ENCODE measurements at places on chromosomes 3 and 15.

DNA sequence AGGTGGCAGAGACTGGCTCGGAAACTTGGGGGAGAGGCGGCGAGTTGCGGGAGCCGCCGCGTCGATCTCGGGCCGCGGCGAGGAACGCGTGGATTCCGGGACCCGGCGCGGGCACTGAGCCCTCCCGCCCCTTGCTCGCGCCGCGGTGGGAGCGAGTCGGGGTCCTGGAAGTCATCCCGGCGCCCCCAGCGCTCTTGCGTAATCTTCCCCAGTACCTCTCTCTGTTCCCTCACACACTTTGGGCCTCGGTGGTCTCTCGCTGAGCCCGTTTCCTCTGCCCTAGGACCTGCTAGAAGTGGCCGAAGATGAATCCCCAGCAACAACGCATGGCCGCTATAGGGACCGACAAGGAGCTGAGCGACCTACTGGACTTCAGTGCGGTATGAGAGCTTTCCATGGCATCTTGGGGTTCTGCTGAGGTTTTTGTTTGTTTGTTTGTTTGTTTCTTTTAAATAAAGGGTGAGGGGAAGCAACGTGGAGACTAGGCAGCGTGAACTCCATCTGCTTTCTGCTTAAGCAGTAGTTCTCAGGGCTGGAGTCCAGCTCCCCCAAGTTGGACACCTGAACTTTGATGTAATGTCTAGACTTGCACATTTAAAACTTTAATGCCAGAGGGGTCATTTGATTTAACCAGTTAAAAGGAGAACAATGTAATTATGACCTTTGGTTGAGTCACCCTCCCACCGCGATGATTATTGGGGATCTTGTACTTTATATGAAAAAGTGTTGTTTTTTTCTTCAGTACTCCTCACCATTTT, 1.3 kb downstream of the TCF12 start:
- peak overlapping the region; percentile 95 for H3K4me3 ChIP-seq
- peaks cover 18% of the 10 kb centered on the region for H3K4me1 ChIP-seq
- peaks cover 9% of the 10 kb centered on the region for H3K36me3 ChIP-seq
- no peaks in the 10 kb centered on the region for H3K27me3 ChIP-seq
- DNase-seq: no peak
- H3K27ac ChIP-seq: peak overlapping the region; percentile 47

DNA sequence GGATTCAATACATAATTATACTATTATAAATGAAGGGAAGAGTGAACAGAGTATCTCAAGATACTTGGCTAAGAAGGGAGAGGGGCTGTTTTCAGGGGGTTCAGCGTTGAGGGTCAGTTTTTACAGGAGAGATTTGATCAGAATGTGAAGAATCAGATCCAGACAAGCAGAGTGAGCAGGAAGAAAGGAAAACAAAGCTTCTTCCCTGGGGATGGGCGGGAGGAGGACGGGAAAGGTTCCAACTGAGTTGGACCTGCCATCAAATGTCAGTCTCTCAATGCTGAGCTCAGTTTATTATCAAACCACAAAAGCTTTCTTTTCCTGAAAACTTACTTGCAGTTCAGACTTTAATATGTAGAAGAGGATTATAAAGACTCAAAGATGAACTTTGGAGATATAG, 6.0 kb upstream of the MELTF start:
- no peak for DNase-seq
- no peak overlapping the region for H3K27ac ChIP-seq
- no peaks in the 10 kb centered on the region for H3K27me3 ChIP-seq
- H3K4me1 ChIP-seq: peaks cover under 1% of the 10 kb centered on the region

DNA sequence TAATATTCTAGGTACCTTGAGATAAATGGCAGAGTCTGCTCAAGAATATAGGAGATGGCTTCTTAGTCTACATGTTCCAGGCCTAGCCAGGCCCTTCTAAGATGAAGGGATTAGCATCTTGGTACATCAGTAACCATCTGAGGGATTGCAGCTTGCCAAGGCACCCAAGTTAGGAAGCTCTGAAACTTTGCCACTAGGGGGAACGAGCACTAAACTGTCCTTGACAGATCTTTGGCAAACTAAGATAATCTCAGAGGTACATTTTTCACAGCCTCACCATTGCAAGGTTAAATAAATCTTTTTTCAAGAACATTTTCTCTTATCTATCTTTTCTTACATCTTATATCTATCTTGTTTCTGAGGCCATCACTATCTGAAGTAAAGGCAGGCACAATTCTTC, 351.2 kb downstream of the RAP2B start:
- no peaks in the 10 kb centered on the region for H3K36me3 ChIP-seq
- no peak overlapping the region for H3K27ac ChIP-seq
- no peaks in the 10 kb centered on the region for H3K27me3 ChIP-seq
- no peak overlapping the region for H3K4me3 ChIP-seq
- peak; percentile 43 for DNase-seq

GRCh38 chr3:46381625-46382024, 10.9 kb downstream of the CCR5 start:
- DNase-seq: no peak
- no peak overlapping the region for H3K4me3 ChIP-seq
- no peaks in the 10 kb centered on the region for H3K27me3 ChIP-seq

- peaks cover 3% of the 10 kb centered on the region for H3K4me1 ChIP-seq
- H3K27me3 ChIP-seq: no peaks in the 10 kb centered on the region
- peak; percentile 11 for DNase-seq
- H3K36me3 ChIP-seq: no peaks in the 10 kb centered on the region
These were observed 264.2 kb downstream of the NFKBIZ start for GRCh38 chr3:102113421-102114041.

- no peaks in the 10 kb centered on the region for H3K36me3 ChIP-seq
- no peak for DNase-seq
- no peak overlapping the region for H3K4me3 ChIP-seq
- no peak overlapping the region for H3K27ac ChIP-seq
- H3K4me1 ChIP-seq: peaks cover 5% of the 10 kb centered on the region
These were observed 152.7 kb downstream of the CD47 start for GRCh38 chr3:107938143-107938542.

DNA sequence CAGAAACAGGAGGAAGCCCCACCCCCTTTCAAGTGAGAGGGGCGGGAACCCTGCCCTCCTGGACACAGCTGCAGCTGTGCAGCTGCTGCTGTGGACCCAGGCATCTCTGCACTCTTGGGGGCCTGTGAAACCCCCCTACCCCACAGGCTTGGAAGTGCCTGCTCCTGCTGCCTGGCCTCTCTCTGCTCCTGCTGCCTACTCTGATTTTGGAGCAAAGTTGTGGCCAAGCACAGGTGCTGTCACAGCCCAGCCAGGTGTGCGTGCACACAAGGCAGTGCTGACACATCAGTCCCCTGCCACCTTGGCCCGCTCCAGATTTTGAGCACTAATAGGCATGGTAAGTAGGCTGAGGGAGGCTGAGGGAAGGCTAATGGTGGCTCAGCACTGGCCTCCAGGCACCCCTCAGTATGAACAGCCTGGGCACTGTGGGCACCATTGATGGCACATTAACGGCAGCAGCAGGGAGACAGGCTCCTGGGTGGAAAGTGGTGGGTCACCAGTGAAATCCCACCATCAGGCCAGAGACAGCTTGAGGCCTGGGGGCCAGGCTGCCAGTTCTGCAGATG, 890.9 kb downstream of the GBE1 start:
- H3K36me3 ChIP-seq: no peaks in the 10 kb centered on the region
- H3K4me3 ChIP-seq: no peak overlapping the region
- H3K27me3 ChIP-seq: no peaks in the 10 kb centered on the region
- no peaks in the 10 kb centered on the region for H3K4me1 ChIP-seq
- DNase-seq: no peak

GRCh38 chr3:39754549-39754948, 54.9 kb upstream of the MYRIP start:
- H3K27ac ChIP-seq: no peak overlapping the region
- DNase-seq: no peak
- H3K27me3 ChIP-seq: no peaks in the 10 kb centered on the region
- H3K4me3 ChIP-seq: no peak overlapping the region

DNA sequence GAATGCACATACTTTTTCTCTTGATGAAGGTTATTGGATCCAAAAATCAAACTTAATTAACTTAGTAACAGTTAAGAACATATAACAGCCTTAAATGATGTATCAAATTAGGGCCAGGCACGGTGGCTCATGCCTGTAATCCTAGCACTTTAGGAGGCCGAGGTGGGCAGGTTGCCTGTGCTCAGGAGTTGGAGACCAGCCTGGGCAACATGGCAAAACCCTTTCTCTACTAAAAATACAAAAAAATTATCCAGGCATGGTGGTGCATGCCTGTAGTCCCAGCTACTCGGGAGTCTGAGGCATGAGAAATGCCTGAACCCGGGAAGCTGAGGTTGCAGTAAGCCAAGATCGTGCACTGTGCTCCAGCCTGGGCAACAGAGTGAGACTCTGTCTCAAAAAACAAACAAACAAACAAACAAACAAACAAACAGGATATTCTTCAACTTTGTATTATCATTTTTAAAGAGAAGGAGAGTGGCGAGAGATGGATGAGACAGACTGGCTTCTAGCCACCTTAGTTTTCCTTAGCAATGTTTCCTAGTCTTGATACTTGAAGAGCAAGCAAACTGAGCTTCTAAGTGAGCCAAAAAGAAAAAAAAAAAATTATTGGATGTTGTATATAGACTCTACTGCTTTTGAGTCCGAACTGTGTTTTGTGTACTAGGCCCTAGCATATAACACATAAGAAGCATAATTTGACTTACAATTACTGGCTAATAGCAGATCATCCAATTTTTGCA, 13.8 kb downstream of the SPRED1 start:
- DNase-seq: no peak
- no peak overlapping the region for H3K27ac ChIP-seq
- no peaks in the 10 kb centered on the region for H3K36me3 ChIP-seq

DNA sequence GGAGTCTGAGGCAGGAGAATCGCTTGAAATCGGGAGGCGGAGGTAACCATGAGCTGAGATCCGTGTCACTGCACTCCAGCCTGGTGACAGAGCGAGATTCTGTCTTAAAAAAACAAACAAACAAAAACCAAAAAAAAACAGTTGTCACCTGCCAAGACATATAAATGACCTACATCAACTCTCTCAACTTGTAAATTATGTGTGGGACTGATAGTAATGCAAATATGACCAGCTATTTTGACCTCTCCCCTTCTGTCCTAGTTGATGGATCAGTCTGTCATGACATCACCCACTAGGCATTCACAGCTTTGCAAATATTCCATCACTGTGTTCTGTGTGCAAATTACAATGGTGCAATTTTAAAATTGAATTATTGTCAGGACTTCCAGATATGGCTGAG, 175.4 kb downstream of the EBLN2 start:
- H3K27ac ChIP-seq: no peak overlapping the region
- H3K4me3 ChIP-seq: no peak overlapping the region
- DNase-seq: no peak
- no peaks in the 10 kb centered on the region for H3K27me3 ChIP-seq
- no peaks in the 10 kb centered on the region for H3K36me3 ChIP-seq

DNA sequence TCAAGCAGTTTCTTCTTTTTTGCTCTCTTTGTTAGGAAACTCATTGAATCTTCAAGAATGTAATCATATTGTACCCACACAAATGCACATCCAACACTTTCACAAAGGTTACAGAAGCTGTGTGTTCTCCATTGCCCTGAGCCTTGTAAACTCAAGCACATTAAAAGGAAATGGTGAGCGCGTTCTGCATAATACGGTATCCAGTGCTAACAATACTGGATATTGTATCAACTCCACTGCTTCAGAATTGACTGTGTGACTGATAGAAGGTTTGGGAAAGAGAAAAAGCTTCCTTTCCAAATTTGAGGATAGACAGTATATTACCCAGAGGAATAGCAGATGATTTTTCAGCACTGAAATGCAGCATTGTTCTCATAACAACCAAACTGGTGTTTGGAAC, 268.9 kb upstream of the RBMS3 start:
- no peak overlapping the region for H3K4me3 ChIP-seq
- DNase-seq: no peak
- H3K4me1 ChIP-seq: no peaks in the 10 kb centered on the region
- H3K27me3 ChIP-seq: no peaks in the 10 kb centered on the region
- H3K36me3 ChIP-seq: no peaks in the 10 kb centered on the region
- H3K27ac ChIP-seq: no peak overlapping the region

DNA sequence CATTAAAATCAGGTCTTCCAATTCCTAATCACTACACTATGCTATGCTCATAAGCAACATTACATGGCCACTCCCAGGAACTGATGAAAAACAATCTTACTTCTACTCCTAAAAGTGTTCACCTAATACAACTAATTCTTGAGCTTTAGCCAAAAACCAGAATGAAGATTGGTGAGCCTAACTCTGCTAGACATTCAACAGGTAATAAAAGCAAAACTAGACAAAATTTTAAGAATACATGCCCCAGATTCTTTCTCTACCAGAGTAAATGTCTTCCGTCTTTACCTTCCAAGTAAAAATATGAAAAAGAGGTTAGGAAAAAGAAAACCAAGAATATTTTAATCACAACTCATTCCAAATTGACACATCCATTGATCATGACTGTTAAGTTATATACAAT, 31.3 kb downstream of the ATP13A3 start:
- no peaks in the 10 kb centered on the region for H3K27me3 ChIP-seq
- peaks cover 28% of the 10 kb centered on the region for H3K36me3 ChIP-seq
- H3K4me1 ChIP-seq: no peaks in the 10 kb centered on the region

- peaks cover 3% of the 10 kb centered on the region for H3K27me3 ChIP-seq
- no peak for DNase-seq
- H3K4me1 ChIP-seq: no peaks in the 10 kb centered on the region
- H3K27ac ChIP-seq: no peak overlapping the region
- no peaks in the 10 kb centered on the region for H3K36me3 ChIP-seq
- no peak overlapping the region for H3K4me3 ChIP-seq
These were observed 25.6 kb upstream of the UBE3A start for GRCh38 chr15:25464383-25464782.

- no peak overlapping the region for H3K27ac ChIP-seq
- no peak overlapping the region for H3K4me3 ChIP-seq
- DNase-seq: no peak
- H3K36me3 ChIP-seq: no peaks in the 10 kb centered on the region
- H3K4me1 ChIP-seq: no peaks in the 10 kb centered on the region
- H3K27me3 ChIP-seq: no peaks in the 10 kb centered on the region
These were observed 74.9 kb upstream of the PPIB start for GRCh38 chr15:64237677-64238076.

- H3K27ac ChIP-seq: no peak overlapping the region
- no peak for DNase-seq
- no peaks in the 10 kb centered on the region for H3K27me3 ChIP-seq
- peaks cover 12% of the 10 kb centered on the region for H3K4me1 ChIP-seq
- H3K4me3 ChIP-seq: no peak overlapping the region
These were observed 19.0 kb downstream of the GLB1 start for GRCh38 chr3:33077976-33078375.

GRCh38 chr15:99167201-99167600, 62.3 kb downstream of the SYNM start:
- DNase-seq: no peak
- H3K4me1 ChIP-seq: no peaks in the 10 kb centered on the region
- no peak overlapping the region for H3K4me3 ChIP-seq
- H3K27me3 ChIP-seq: no peaks in the 10 kb centered on the region
- H3K27ac ChIP-seq: no peak overlapping the region

GRCh38 chr15:84782346-84782745, 34.0 kb downstream of the ZNF592 start:
- no peak overlapping the region for H3K27ac ChIP-seq
- H3K4me1 ChIP-seq: peaks cover 26% of the 10 kb centered on the region
- DNase-seq: no peak
- no peak overlapping the region for H3K4me3 ChIP-seq
- H3K36me3 ChIP-seq: peaks cover 45% of the 10 kb centered on the region

All from natural killer cell (primary cell).